ENCODE measurements at places on chromosomes 16 and 17. TPM values are rescaled to one million over a fixed set of nuclear protein-coding genes. Genes with fewer than 3 reads are reported as not detected.

The BFAR gene
- 62.3 TPM for total RNA-seq

The SSH2 gene
- 15.3 TPM for total RNA-seq

The TBC1D3I gene
- not detected for total RNA-seq

The SPEM3 gene
- not detected for total RNA-seq

The WNT9B gene
- not detected for total RNA-seq

The CCNF gene
- 24.9 TPM for total RNA-seq

DNA sequence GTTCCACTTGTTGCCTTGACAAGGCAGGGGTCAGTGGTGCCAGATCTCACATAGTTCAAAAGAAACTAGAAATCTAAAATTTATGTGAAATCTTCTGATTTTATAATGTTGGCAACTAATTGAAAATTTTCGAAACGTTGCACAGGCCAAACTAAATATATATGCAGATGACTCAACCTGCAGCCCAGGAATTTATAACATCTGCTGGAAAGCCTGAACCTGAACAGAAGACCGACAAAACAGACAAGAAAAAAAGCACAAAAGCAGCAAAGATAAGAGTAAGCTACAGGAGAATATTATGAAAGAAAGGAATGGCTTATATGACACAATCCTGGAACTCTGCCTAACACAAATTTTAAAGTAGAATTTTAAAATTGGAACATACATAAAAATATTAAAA lies 207.6 kb downstream of the CEP112 start:
- H3K4me3 ChIP-seq: no peak overlapping the region
- no peaks in the 10 kb centered on the region for H3K4me1 ChIP-seq
- H3K27me3 ChIP-seq: no peaks in the 10 kb centered on the region
- H3K27ac ChIP-seq: no peak overlapping the region

GRCh38 chr17:82985428-82985805 lies 94.0 kb upstream of the METRNL start:
- no peak for DNase-seq
- H3K27me3 ChIP-seq: no peaks in the 10 kb centered on the region
- H3K4me1 ChIP-seq: no peaks in the 10 kb centered on the region
- no peak overlapping the region for H3K4me3 ChIP-seq
- H3K36me3 ChIP-seq: no peaks in the 10 kb centered on the region

GRCh38 chr16:87165151-87165550 lies 152.0 kb downstream of the C16orf95 start:
- no peak overlapping the region for H3K27ac ChIP-seq
- no peak overlapping the region for H3K4me3 ChIP-seq
- no peak for DNase-seq
- H3K4me1 ChIP-seq: no peaks in the 10 kb centered on the region

DNA sequence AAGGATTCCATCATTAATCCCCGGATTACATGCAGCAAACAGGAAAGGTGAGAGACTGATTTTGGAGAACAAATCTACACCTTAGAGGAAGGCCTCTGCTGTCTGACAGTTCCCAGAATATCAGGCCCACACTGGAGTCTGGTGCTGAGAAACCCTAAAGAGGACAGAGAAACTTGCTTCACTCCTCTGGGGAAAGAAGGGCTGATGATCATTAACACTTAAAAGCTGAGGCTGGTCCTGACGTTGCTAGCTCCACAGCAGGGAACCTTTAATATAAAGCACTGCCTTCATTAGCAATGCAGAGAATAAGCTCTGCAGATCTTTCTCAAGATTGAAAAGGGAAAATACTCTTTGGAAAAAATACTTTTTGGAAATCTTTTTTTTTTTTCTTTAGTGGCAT lies 1472.4 kb upstream of the GOT2 start:
- H3K4me1 ChIP-seq: no peaks in the 10 kb centered on the region
- H3K27ac ChIP-seq: no peak overlapping the region
- H3K36me3 ChIP-seq: no peaks in the 10 kb centered on the region

GRCh38 chr17:56640116-56640515 lies 46.6 kb downstream of the NOG start:
- no peak for DNase-seq
- no peak overlapping the region for H3K4me3 ChIP-seq
- no peak overlapping the region for H3K27ac ChIP-seq

- H3K4me3 ChIP-seq: peak overlapping the region; percentile 86
- no peaks in the 10 kb centered on the region for H3K36me3 ChIP-seq
- peak overlapping the region; percentile 97 for H3K27ac ChIP-seq
- DNase-seq: peak; percentile 98
These were observed 1.1 kb downstream of the PSMB10 start for GRCh38 chr16:67935402-67936123.

DNA sequence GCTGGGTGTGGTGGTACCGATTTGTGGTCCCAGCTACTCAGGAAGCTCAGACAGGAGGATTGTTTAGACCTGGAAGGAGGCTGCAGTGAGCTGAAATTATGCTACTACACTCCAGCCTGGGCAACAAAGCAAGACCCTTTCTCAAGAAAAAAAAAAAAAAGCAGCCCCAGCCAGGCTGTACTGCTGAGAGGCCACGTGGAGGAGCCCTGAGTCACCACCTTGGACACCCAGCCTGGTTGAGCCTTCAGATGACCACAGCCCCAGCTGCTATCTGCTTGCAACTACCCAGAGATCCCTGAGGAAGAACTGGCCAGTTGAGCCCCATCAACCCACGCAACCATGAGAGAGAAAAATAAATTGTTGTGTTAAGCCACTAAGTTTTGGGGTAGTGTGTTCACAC lies 23.6 kb upstream of the GPRC5C start:
- no peak overlapping the region for H3K4me3 ChIP-seq
- no peak overlapping the region for H3K27ac ChIP-seq
- no peaks in the 10 kb centered on the region for H3K36me3 ChIP-seq
- H3K4me1 ChIP-seq: no peaks in the 10 kb centered on the region
- no peaks in the 10 kb centered on the region for H3K27me3 ChIP-seq

- peaks cover 18% of the 10 kb centered on the region for H3K4me1 ChIP-seq
- H3K27ac ChIP-seq: no peak overlapping the region
- no peak overlapping the region for H3K4me3 ChIP-seq
- DNase-seq: no peak
- no peaks in the 10 kb centered on the region for H3K36me3 ChIP-seq
- H3K27me3 ChIP-seq: no peaks in the 10 kb centered on the region
These were observed 18.1 kb downstream of the CLTC start for GRCh38 chr17:59637611-59638310.

DNA sequence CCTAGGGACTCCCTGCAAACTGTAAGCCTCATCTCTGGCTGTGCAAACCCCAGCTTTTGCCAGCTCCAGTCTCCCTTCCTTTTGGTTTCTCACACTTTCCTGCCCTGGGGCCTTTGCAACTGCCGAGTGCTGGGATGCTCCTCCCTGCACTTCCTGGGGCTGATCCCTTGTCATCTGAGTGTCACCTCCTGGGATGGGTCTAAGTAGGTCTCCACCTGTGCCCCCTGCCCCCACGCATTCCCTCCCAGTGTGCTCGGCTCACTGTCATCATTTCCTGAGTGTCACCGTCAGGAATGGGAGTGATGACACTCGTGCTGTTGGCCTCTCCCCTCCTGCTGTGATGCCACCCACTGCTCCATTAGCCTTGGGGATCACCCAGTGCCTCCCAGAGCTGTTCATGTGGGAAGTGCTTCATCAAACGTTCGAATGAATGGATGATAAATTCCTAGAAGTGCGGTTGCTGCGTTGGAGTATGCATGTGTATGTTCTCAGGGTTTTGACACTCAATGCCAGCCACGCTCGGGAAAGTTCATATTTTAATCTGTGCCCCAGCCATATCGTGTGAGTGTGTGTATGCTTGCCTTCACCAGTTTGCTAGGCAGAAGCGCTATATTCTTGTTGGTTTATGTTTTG lies 189.9 kb downstream of the NTN1 start:
- H3K36me3 ChIP-seq: no peaks in the 10 kb centered on the region
- peaks cover 5% of the 10 kb centered on the region for H3K4me1 ChIP-seq
- H3K27ac ChIP-seq: no peak overlapping the region
- no peak overlapping the region for H3K4me3 ChIP-seq

- no peaks in the 10 kb centered on the region for H3K36me3 ChIP-seq
- no peak overlapping the region for H3K4me3 ChIP-seq
- H3K27ac ChIP-seq: no peak overlapping the region
- H3K4me1 ChIP-seq: no peaks in the 10 kb centered on the region
These were observed 114.7 kb downstream of the USP32 start for GRCh38 chr17:60277258-60277657.

GRCh38 chr16:62240722-62241121 lies 204.5 kb upstream of the CDH8 start:
- H3K4me3 ChIP-seq: no peak overlapping the region
- no peak for DNase-seq
- no peaks in the 10 kb centered on the region for H3K36me3 ChIP-seq
- no peaks in the 10 kb centered on the region for H3K4me1 ChIP-seq
- H3K27me3 ChIP-seq: no peaks in the 10 kb centered on the region

GRCh38 chr16:85136702-85137322 lies 24.5 kb upstream of the CIBAR2 start:
- peaks cover 5% of the 10 kb centered on the region for H3K27me3 ChIP-seq
- peak; percentile 35 for DNase-seq
- peak overlapping the region; percentile 78 for H3K27ac ChIP-seq

DNA sequence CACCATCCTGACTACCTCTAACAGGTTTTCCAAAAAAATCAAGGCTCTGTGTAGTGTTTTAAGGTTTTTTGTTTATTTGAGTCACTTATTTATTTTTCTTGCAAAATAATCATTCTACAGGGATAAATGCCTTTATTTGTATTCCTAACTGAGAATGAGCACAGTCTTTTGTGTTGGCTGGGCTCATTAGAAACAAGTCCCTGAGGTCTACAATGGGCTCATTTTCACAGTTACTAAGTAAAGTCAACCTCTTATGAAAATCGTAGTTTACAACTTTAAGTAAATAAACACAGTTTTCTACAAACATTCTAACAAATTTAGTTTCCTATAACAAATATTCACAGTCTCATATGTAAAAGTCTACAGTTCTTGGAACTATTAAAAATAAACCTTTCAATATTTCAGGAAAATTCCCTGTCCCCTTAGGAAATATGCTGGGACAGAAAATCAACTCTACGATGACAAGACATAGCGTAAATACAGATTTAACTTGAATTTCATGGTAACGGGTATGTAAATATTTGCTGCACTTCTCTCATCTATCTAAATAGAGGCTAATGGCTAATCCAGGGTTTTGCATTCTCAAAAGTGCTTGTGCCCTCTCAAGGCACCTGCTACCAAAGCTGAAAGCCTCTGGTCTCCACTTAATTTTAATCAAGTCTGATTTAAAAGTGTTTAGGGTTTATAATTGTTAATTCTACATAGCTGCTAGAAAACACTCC lies 31.5 kb upstream of the CDH5 start:
- H3K36me3 ChIP-seq: no peaks in the 10 kb centered on the region
- H3K4me1 ChIP-seq: no peaks in the 10 kb centered on the region
- H3K27me3 ChIP-seq: no peaks in the 10 kb centered on the region

DNA sequence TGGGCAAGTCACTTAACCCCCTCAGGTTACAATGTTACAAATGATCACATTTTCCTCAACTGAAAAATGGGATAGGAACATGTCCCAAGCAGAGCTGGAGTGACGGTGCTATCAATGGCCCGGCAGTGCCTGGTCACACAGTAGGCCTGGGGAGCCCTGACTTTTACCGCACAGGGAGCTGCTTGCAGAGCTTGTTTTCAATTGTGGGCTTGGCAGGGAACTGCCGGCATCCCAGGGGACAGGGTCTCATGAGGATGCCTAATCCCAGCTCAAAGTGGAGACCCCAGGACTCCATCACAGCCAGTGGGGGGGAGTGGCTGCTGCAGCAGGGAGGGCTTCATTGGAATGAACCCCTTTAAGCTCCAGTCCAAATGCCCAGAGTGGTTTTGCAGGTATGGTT lies 11.4 kb downstream of the SNX20 start:
- no peaks in the 10 kb centered on the region for H3K27me3 ChIP-seq
- no peak overlapping the region for H3K4me3 ChIP-seq
- no peaks in the 10 kb centered on the region for H3K4me1 ChIP-seq

- H3K27me3 ChIP-seq: no peaks in the 10 kb centered on the region
- peak overlapping the region; percentile 77 for H3K27ac ChIP-seq
- H3K36me3 ChIP-seq: no peaks in the 10 kb centered on the region
- no peak overlapping the region for H3K4me3 ChIP-seq
- DNase-seq: no peak
These were observed 27.9 kb upstream of the TNRC6A start for GRCh38 chr16:24701521-24701951.

DNA sequence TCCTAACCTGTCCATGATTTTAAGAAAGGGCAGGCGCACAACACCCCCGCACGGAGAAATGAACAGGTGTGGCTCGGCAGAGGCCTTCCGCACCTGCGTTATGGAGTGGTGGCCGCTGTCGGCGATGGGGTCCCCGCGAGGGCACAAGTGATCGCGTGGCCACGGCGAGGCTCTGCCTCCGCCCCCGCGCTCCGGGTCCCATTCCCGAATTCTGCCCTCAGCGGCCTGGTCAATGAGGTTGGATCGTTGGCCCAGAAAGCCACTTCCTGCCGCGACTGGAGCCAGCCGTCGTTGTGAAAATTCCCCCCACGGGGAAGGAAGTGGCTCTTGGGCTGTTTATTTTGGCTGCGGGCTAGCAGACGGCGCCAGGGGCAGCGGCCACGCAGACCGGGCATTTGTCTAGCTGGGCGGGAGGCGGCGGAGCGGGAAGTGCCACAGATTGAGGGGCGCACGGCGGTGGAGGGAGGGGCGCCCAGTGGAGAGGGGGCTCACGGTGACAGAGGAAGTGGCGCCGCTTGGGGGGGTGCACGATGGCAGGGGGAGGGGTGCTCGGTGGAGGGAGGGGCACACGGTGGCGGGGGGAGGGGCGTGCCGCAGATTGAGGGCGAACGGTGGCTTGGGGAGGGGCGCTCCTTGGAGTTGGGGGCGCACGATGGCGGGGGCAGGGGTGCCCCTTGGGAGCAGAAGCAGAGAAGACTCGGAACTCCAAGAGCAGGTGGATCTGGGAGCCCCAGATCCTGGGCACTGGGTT lies 25.0 kb downstream of the MRC2 start:
- H3K27ac ChIP-seq: peak overlapping the region; percentile 49
- no peaks in the 10 kb centered on the region for H3K36me3 ChIP-seq
- no peaks in the 10 kb centered on the region for H3K27me3 ChIP-seq
- H3K4me3 ChIP-seq: peak overlapping the region; percentile 29
- peak; percentile 46 for DNase-seq

GRCh38 chr16:25009822-25010221 lies 5.3 kb downstream of the ARHGAP17 start:
- H3K27me3 ChIP-seq: no peaks in the 10 kb centered on the region
- H3K36me3 ChIP-seq: no peaks in the 10 kb centered on the region
- peak overlapping the region; percentile 2 for H3K27ac ChIP-seq
- peaks cover 29% of the 10 kb centered on the region for H3K4me1 ChIP-seq

DNA sequence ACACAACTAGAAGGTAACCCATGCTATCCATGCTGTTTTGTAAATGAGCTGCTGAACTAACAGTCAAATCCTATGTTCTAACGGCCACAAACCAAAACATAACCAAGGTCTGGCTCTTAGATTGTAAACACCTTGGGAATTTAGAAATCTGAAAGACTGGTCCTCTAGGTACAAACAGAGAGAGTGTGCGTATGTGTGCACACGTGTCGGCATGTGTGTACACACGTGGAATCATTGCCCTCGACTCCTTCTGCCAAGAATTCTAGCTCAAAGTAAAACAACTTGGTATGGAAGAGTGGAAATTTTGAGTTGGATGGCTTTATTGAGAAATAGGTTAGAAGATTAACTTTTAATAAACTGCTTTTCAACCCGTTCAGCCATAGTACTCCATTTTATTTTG lies 18.1 kb upstream of the GHDC start:
- H3K36me3 ChIP-seq: peaks cover 44% of the 10 kb centered on the region
- no peaks in the 10 kb centered on the region for H3K27me3 ChIP-seq
- no peaks in the 10 kb centered on the region for H3K4me1 ChIP-seq
- no peak overlapping the region for H3K4me3 ChIP-seq
- no peak for DNase-seq
- H3K27ac ChIP-seq: peak overlapping the region; percentile 10
